ENCODE measurements at places on chromosomes 7 and 10.
A peak's percentile ranks its signal among the peaks of the same experiment; 100 is the strongest.

DNA sequence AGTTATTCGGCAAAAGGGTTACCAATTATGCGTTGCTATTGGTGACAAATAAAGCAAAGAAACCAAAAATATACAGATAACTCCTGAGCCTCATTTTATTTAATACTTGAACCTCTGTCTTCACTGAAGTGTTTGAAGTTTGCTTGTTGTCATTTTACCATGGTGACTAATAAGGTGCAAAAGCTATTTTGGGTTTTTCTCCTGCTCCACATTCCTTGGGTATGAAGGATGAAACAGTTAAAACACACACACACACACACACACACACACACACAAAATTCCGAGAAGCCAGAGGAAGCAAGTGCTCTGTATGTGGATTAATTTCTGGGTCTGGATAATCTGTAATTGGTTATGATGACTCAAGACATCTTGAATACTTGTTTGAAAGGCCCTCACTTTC lies 246.5 kb downstream of the COBL start:
- no peak for DNase-seq

GRCh38 chr10:324593-324992 lies 189.3 kb downstream of the ZMYND11 start:
- no peak for DNase-seq

DNA sequence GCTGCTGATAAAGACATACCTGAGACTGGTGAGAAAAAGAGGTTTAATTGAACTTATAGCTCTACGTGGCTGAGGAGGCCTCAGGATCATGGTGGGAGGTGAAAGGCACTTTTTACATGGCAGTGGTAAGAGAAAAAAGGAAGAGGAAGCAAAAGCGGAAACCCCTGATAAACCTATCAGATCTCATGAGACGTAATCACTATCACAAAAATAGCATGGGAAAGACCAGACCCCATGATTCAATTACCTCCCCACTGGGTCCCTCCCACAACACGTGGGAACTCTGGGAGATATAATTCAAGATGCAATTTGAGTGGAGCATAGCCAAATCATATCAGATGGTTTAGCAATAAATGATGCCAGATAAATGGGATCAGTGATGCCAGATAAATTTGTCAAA lies 892.0 kb upstream of the CELF2 start:
- DNase-seq, result no peak

DNA sequence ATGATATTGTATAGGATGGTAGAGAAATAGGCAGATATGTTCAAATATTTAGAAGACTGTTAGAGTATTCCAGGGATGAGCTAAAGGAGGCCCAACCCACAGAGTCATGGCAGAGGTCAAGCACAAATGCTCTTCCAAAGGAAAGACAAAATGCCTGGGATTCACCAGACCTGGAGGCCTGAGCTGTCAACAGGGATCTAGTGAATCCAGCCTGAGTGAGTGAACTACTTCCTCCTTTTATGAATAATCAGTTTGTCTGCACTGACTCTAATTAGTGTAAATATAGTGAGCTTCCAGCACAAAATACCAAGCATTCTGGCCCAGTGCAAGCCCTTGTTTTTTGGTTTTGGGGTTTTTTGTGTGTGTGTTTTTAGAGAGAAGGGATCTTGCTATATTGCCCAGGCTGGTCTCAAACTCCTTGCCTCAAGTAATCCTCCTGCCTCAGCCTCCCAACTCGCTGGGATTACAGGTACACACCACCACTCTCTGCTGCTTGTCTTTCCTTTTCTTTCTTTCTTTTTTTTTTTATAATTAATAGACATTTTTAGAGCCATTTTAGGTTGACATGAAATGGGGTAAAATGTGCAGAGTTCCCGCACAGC lies 244.4 kb downstream of the SKIDA1 start:
- DNase-seq, result no peak

GRCh38 chr7:124655990-124656389 lies 109.6 kb downstream of the GPR37 start:
- no peak for DNase-seq

DNA sequence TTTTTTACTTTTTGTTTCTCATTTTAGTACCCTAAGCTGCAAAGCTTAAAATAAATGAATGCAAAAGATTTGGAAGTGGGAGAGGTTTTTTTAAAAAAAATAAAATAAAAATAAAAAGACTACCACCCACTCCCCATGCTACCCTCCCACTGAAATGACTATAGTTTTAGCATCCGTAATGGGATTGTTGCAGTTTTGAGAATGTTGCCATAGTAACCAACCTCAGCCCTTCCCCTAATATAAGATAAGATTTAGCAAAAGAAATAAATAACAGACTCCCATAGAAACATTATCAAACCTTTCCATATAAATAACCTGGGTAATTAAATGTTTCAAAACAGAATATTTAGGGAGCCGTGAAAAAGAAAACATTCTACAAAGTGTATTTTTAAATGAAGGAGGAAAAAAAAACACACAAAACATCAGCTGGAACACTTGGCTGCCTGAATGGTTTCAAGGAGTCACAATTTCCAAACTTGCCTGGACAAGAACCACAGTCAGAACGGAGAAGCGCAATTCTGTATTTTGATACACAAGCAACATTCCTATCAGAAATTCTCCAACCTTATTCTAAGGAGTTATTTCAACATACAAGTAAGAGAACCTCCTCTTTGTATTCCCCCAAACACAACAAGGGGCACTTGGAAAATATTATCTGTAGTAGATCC lies 57.4 kb downstream of the DGKI start:
- no peak for DNase-seq

DNA sequence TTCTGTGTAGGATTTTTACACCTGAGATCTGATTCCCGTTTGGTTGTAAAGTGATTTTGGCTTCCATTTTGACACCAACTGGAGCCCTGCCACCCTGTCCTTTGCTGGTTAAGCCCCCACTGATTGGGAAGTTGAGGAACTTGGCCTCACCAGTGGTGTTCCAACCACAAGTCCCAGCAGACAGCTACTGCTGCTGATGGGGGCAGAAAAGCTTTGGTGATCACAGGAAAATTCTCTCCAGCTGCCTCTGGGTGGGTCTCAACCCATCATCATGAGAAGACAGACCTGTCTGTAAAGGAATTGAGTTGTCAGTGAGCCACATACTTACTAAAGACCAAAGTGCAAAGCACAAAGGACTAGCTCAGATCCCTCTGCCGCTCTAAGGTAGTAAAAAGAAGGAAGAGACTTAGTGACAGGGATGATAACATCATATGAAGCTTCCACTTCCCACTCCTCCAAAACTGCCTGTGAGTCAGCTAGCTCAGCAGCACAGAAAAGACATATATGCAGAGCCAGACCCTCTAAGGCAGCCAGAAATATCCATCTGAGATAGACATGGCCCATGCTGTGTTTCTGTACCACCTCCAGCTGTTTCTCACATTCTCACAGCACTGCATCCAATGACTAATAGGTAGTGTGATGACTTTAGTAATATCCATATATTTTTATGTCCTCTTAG lies 22.4 kb upstream of the LRRC17 start:
- DNase-seq, result no peak

GRCh38 chr10:12390733-12391132 lies 41.4 kb downstream of the CAMK1D start:
- no peak for DNase-seq

GRCh38 chr7:17039372-17039771 lies 157.6 kb upstream of the AGR3 start:
- no peak for DNase-seq

GRCh38 chr7:22267930-22268615 lies 88.9 kb downstream of the RAPGEF5 start:
- no peak for DNase-seq

DNA sequence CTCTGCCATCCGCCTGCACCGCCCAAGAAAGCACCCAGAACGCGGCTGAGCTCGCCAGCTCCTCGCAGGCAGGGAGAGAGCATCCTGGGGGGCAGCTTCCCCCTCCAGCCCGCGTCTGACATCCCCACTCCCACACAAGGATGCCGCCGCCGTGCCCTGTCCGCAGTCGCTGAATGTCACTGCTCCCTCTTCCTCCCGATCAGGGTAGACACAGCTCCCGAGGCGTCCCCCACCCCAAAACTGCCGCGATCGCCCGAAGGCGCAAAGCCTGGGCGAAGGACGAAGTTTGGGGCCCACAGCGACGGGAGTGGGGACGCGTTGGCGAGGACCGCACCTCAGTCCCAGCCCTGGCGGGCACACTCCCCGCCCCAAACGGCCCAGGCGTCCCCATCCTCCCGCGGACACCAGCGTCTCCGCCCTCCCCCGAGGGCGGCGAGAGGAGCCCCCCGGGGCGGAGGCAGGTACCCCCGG lies 1.5 kb upstream of the KAT6B start:
- DNase-seq, result no peak

GRCh38 chr10:102113956-102114857 lies 6.0 kb downstream of the LDB1 start:
- DNase-seq, result no peak

- no peak for DNase-seq
Observed at GRCh38 chr10:107657851-107658250, 493.3 kb upstream of the SORCS1 start.

DNA sequence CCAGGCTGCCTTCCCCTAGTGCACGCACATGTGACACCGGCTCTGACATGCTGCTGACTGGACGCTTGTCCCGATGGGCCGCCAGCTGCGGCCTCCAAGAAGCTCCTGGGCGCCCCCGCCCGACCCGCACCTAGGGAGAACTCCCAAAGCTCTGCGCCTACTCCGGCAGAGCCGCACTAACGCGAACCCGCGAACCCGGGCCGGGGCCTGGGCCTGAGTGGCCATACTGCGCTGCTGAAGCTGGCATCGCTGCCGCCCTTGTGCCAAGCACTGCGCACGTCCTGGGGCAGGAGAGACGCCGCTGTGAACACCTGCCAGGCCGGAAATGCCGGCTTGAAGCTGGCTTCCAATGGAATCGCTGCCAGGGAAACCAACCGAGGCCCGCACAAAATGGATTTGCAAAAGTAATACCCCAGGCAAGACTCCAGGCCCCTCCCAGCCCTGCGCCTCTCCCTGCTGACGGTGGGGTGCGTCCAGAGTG lies 85.1 kb downstream of the WASHC2A start:
- no peak for DNase-seq

DNA sequence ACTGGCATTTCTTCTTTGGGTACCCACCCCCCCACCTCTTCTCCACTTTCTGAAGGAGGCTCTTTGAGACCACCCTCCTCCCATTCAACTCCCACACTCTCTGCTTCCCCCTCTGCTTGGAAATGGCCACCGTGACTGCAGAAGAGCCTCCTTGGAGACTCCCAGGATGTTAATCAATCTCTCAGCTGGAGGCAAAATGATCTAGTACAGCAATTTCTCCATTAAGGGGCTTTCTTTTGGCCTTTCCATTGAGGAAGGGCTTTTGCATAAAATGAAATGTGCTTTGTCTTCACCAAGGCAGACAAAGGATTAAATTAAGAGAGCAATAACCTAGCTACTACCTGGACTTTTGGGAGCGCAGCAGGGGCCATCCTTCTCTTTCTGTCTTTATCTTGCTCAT lies 26.1 kb downstream of the CDHR3 start:
- no peak for DNase-seq

- peak; percentile 16 for DNase-seq
Observed at GRCh38 chr7:106126170-106126938, 14.2 kb upstream of the SYPL1 start.

DNA sequence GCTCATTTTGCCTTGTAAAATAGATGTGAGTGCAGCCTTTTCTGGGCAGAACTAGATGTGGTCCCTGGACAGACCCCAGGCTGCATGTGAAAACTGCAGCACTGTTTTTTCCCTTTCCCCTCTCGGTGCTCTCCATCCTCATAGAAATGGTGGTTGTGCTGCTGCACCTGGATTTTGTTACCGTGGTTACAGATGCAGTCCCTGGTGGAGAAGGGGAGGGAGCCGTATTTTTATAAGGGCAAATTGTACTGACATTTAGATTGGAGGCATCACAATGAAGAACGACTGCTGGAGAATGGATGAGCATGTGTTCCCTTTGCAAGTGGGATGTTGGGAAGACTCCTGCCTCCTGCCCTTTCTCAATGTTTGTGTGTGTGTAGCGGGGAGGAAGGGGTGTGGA lies 469.9 kb downstream of the CCSER2 start:
- no peak for DNase-seq

GRCh38 chr10:117221156-117221711 lies 19.7 kb upstream of the SLC18A2 start:
- DNase-seq, result no peak

GRCh38 chr7:155283565-155284194 lies 14.0 kb upstream of the INSIG1 start:
- no peak for DNase-seq

DNA sequence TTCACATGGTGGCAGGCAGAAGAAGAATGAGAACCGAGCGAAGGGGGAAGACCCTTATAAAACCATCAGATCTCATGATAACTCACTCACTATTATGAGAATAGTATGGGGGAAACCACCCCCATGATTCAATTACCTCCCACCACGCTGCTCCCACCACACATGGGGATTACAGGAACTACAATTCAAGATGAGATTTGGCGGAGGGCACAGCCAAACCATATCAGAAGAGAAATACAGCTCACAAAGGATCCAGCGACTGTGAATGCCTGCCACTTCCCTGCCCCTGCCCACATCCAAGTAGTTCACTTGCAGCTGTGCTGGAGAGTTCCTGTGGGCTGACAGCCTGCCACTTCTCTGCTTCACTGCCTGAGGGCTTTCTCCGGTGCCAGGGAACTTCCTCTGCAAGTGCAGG lies 148.7 kb downstream of the C7orf25 start:
- DNase-seq, result no peak

- DNase-seq, result no peak
Observed at GRCh38 chr10:106557053-106557452, 607.5 kb downstream of the SORCS1 start.

DNA sequence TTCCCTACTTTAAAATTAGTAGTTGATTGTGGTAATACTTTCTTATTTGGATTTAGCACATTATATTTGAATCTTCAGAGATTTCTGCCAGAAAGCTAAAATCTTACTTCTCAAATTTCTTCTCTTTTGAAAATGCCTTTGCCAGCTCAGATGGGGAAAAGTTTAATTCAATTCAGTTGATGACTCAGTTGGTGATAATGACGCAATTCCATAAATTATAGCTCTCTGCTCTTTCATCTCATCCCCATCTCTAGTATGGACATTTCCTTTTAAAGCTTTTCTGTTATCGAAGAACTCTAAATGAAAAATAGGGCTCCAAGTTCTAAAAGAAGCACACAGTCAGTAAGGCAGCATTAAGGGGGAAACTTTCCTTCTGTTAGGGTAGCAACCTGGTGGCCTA lies 25.5 kb downstream of the RNLS start:
- no peak for DNase-seq

DNA sequence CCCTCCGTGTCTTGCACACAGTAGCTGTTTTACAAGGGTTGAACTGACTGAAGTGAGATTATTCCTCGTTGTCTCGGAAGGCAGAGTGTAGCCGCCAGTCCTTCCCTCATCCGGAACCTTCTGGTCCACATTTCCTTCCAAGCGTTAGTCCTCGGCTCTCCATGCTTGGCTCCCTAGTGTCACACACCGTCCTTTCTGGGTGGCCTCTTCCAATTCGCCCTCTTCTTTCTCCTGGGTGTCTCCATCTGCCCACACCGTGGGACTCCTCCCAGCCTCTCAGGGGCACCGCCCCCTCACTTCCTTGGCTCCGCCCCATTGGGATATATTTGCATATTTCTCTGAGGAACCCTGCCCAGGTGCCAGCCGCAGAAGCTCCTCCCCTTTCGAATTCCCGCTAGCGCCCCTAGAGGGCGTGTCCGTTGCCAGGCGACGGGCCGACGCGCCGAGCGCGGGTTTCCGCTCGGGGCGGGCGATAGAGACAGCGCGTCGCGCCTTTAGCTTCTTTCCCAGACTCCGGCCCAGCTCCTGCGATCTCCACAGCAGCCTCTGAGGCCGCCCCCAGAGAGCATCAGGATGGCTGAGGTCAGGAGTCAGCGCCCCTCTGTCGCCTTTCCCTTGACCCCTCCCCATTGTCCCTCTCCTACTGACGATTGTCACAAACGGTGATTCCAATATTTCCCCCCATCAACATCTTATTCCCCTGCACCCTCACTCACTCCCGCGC lies at the start of gene CFAP58:
Gene CFAP58, plus strand, starts transcription at position 509 of the 724 bp plus-strand sequence. Its CDS starts 65 bp downstream, at position 574.
- DNase-seq, result peak; percentile 80
